ENCODE measurements at places on chromosomes 5 and 9.

GRCh38 chr9:75023846-75024245, 4.2 kb downstream of the CARNMT1 start:
- no peak for DNase-seq

- no peak for DNase-seq
These were observed 12.5 kb upstream of the SLC35D2 start for GRCh38 chr9:96395964-96396363.

DNA sequence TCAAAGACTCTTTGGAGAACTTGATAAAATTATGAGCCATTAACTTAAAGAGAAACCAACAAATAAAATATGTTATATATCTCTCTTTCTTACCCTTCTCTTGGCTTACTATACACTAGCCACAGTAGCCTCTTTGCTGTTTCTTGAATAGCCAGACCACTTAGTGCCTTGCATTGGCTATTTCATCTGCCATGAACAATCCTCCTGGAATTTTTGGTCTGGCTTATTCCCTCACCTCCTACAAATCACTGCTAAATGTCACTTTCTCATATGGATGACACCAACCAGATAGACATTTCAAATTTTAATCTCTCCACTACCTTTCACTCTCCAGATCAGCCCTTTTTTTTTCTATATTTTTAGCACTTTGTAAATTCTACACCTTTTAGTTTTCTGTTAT, 1581.7 kb downstream of the EFNA5 start:
- no peak for DNase-seq

DNA sequence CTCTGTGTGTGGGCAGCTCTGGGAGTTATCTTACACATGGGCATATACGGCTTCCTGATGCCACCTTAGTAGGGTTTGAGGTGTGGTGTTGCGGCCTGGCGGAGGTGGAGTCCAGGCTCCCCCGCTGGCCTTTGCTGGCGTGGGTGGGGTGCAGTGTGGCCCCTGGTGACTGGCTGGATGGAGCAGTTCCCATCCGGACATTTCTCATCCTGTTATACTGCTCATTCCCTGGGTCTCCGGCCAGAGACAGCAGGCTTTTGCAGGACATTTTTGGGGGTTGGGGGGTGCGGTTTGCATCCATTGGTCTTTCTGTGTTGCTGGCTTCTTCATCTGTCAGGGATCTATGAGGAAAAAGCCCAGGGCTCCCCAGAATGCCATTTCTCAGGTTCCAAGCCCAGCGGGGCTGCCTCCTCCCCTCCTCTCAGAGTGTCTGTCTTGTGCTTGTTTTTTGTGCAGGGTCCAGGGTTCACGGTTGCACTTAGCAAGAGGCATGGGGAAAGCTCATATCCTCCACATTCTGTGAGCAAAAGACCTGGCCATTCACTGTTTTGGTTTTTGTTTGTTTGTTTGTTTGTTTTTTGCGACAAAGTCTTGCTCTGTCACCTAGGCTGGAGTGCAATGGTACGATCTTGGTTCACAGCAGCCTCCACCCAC, 22.3 kb downstream of the NDUFS6 start:
- no peak for DNase-seq

DNA sequence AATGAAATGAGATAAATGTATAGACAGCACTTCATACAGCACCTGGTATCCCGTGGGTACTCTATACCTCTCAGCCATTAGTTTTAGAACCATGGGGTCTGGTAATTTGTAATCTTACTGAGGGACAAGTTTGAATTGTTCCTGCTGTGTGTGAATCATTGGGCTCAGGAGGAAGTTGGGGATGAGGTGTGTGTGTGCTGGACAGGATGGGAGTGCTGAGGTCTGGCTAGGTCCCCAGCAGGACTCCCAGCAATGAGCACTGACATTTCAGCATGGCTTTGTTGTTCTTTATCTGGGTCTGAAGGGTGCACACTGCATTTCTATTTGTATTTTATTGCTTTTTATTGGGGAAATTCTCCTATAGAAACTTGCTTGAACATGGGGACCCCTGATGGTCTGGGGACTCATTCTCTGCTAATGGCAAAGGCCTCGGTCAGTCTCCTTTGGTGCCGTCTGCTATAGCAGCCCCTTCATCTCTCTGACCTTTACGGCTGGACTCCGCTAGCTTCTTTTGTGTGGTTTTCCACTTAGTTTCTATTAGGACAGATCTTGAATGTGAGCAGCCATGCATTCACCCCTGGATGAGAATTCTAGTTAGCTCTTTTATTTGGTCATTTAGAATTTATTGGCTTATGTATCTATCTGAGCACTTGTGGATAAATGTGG, 98.1 kb downstream of the SREK1 start:
- DNase-seq = no peak

GRCh38 chr9:98002808-98003207, 19.7 kb downstream of the ANP32B start:
- no peak for DNase-seq

DNA sequence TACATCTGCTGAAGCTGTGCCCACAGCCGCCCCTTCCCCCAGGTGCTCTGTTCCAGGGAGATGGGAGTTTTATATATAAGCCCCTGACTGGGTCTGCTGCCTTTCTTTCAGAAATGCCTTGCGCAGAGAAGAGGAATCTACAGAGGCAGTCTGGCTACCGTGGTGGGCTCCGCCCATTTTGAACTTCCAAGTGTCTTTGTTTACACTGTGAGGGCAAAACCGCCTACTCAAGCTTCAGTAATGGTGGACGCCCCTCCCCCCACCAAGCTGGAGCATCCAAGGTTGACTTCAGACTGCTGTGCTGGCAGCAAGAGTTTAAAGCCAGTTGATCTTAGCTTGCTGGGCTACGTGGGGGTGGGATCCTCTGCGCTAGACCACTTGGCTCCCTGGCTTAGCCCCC, 41.3 kb downstream of the RANBP17 start:
- DNase-seq = no peak

DNA sequence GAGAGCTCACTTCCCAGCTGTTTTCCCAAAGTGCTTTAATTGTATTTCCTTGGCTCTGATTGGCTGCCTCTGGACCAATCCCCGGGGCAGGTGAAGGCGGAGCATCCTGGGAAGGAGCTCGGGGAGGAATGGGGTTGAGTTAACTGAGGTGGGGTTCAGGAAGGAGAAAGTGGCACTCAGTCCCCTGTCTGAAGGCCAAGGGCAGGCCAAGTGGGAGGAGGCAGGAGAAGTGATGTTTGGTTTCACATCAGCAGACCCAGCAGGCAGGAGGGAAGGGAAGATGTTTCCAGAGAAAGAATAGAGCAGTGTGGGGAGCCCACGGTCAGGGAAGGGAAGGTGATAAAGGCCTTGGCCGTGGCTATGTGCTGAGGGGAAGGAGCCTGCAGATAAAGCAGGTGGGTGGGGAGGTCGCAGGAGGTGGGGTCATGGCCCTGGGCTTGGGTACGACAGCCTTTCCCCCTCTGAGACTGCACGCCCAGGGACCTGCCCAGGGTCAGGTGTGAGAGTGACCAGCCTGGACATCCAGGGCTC, 3.1 kb downstream of the TSPAN17 start:
- DNase-seq = no peak
